Activated CD4-positive, alpha-beta T cell treated with anti-CD3 and anti-CD28 coated beads, Interleukin-2, amount 50 U/mL, for 48 hours (primary cell): ENCODE measurements at places on chromosomes 7 and 10.

DNA sequence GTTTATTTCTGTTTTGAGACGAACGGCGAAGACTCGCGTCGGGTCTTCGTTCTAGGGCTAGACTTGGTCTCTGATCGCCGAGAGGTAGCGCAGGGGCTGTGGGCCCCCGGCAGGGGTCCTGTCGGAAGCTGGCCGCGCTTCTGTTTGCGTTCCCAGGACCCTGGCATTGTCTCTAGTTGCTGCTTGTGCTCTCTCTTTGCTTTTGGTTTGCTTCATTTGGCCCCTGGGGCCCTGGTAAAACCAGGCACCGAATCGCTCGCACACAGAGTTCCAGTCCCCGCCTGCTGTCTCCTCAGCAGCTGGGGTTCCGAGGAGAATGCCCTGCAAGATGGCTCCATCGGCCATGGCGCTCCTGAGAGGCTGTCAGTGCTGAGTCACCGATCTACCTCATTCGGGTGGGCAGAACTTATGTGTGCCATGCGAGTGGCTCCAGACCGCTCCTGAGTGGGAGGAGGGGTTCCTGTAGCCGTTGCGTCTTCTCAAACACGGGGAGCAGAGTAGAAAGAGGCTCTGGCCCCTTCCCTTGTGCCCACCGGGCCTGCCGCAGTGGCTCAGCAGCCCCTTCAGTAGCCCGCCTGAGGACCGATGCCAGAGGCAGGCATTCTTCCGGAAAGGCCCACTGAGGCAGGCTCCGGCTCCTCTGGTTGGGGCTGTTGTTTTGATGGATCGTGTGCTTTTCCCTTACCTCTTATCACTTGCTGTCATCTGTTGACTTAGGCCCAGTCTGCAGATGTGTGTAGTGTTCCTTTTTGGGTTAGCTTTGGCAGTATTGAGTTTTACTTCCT lies 826 bp downstream of the CHPF2 start:
- peak; percentile 82 for DNase-seq

DNA sequence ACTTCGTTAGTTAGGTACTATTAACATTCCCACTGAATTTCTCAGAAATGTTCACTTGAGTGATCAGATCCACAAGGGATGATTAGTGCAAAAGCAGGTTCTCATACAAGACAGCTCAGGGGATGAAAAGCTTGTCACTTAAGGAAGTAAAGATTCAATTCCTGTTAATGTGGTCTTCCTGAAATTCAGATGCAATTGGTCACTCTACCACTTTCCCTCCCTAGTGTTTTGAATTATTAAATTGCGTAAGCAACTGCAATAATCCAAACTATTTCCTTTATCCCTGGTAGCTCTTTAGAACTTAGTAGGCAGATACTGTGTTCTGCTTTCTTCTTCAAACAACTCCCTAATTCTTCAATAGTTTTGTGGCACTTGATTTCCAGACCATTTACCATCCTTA lies 121.4 kb downstream of the MAGI2 start:
- DNase-seq, result no peak

DNA sequence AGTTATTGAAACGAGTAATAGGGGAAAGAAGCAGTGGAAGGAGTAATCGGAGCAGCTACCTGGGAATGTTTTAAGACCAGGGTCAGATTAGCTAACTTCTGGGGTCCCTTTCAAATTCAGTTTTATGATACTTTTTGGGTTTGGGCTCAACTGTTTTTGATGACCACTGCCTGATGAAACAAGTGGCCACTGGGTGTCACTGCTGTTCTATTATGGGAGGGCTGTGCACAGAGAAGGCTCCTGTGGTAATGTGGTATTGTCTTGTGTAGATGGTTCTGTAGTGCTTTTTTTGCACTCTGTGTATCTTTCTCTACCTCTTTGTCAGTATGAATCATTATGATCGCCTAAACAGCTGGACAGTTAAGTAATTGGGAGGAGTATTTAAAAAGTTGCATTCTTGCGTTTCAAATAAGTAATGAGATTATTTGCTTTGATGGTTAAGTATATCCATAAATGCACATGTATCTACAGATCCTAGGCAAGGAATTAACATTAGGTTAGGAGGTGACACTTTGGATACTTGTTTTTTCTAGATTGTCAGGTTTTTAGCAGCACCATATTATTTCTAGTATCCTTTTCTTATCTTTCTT lies 128.4 kb downstream of the ABCA13 start:
- peak; percentile 67 for DNase-seq

GRCh38 chr7:136389933-136390332 lies 412.8 kb upstream of the MTPN start:
- no peak for DNase-seq

DNA sequence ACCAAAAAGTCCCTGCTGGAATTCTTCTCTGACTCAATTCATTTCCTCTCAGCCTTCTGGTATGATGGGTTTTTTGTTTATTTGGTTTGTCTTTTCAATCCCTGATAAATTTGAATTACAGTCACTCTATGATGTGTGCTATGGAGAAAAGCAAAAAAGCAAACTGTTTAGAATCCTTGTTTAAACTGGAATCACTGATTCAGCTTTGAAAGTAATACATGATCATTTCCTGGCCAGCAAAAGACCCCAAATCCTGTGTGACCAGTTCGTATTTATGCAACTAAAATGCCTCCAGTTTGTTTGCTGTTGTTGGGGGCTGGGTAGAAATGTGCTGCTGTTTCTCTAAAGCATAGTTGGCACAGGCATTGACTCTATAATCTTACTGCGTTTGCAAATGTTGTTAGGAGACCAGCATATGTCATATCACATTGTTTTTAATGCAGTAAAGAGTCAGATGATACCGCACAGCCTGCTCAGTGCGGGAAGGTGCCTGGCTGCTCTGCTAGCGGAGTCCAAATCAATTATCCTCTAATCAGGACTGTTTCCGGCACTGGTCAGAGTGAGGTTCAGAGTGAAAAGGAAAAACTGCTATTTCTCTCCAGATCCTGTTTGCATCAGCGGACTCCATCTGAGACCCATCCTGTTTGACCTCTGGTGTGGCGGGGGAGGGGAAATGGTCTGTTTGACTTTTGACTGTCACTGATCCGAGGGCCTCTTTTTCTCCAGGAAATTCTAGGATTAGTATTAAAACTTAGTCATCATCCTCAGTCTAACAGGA lies 40.6 kb upstream of the ADD3 start:
- DNase-seq, result no peak

- no peak for DNase-seq
Observed at GRCh38 chr7:115680921-115681320, 349.6 kb downstream of the TFEC start.

DNA sequence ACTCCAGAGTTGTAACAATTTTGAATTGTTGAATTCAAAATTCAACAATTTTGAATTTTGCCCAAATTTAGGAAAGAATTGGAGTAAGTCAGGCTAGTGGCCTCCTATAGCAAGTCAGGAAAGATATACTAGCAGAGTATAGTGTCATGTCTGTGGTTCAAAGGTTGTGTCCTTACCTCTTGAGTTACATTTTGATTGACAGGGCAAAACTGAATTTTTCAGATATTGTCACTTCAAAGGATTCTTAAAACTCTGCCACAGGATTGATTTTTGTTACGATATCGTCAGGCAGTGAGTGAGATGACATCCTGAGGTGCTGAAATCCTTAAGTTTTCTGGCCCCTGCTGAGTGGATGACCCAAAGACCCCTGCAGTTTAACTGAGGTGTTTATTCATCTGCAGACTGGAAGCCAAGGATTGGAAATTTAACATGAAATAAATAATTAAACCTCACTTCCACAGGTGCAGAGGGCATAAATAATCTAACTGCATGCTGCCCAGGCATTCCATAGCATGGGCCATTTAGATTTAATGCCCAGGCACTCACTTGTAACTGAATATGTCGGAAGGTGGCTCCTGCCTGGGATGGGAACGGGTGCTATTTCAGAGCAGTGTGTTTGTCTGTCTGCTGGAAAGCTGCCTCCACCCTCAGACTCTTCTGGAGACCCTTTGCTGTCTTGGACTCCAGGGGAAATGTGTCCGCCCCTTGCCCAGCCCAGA lies 50.8 kb downstream of the RBM20 start:
- DNase-seq, result no peak

DNA sequence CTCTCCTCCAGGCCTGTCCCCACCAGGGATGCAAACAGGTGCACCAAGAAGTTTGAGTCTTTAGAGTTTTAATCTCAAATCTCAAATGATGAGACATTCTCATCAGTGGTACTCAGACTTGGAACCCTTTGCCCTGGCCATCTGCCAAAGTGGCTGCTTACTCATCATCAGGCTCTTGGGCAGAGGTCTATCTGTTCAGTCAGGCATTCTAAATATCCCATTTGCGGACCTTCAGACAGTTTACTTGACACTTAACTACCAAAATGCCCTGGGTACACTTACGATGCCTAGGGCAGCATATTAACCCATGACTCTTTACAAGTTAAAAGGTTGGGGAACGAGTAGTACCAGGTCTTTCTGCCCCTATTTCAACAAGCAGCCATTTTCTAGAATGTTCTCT lies 61.2 kb upstream of the YAE1 start:
- no peak for DNase-seq

DNA sequence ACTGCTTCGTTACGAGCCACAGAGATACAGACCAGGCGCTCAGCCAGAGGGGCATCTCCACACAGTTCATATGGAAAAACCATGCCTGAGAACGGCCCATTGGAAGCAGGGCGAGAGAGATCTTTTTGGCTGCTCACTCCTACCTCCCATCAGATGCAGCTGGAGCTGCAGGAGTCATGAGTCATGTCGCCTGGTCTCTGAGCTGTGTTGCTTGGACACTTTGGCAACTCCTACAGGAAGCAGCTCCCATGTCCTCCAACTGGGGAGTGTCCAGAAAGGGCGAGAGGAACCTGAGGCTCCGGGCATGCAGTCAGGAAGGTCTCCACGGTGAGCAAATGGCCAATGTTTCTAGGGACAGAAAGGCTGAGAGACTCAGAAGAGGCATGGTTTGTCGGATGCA lies 24.9 kb downstream of the INSIG1 start:
- no peak for DNase-seq

DNA sequence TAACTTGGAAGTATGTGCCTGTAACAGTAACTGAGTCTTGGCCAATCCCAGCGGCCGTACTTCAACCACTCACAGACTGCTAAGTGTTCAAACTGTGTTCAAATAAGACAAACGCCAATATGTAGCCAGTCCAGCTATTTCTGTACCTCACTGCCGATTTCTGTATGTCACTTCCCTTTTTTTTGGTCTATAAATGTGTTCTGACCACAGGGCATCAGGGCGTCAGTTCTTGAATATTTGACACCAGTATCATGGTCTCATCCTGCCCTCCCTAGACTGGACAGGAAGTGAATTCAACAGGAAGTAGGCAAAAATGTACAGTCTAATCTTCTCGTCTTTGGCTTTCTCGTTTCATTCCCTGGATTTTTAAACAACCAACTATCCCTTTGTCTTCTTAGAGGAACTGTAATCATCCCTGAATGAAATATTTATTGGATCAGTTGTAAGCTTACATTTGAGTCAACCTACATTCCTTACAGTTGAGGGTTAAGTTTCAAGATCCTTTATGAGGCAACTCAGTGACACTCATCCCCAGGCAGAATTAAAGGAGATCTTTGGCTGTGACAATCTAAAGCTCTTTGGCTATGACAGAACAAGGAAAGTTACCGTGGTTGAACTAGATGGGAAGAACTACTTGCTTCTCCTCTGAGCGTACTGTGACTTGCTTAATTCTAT lies 232.7 kb downstream of the NSUN6 start:
- DNase-seq, result no peak

- DNase-seq, result no peak
Observed at GRCh38 chr7:77349141-77349540, 67.0 kb downstream of the GSAP start.

- no peak for DNase-seq
Observed at GRCh38 chr10:29993319-29993915, 66.0 kb downstream of the JCAD start.

DNA sequence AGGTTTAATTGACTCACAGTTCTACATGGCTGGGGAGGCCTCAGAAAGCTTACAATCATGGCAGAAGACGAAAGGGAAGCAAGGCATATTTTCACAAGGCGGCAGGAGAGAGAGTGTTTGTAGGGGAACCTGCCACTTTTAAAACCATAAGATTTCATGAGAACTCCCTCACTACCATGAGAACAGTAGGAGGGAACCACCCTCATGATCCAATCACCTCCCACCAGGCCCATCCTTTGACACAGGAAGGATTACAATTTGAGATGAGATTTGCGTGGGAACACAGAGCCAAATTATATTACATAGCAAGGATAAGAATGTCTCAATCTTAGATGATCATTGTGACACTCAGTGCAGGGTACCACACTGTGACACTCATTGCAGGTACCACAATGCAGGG lies 44.2 kb downstream of the MRPL32 start:
- DNase-seq, result no peak

DNA sequence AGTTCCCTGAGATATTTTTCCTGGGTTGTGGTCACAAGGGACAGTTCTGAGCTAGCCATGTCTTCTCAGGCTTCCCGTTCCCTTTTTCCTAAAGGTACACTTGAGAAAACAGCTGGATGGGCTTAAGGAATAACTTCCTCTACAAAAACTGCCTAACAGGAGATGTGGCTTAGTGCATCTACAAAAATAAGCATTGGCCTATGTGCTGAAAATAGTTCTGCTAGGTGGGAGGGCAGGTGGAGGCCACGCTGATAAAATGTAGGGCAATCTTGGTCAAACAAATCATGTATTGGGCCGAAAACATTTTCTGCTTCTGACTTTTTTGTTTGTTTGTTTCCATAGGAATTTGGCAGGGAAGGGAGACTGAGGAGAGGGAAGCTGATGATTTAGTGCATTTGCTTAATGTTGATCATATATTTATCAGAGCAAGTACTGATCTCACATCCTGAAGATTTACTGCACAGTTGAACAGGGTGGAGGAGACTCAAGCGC lies 409.4 kb upstream of the FZD8 start:
- no peak for DNase-seq

- DNase-seq, result no peak
Observed at GRCh38 chr10:98638920-98639319, 192.2 kb upstream of the HPS1 start.

- no peak for DNase-seq
Observed at GRCh38 chr10:4617589-4617988, 208.4 kb upstream of the AKR1E2 start.

DNA sequence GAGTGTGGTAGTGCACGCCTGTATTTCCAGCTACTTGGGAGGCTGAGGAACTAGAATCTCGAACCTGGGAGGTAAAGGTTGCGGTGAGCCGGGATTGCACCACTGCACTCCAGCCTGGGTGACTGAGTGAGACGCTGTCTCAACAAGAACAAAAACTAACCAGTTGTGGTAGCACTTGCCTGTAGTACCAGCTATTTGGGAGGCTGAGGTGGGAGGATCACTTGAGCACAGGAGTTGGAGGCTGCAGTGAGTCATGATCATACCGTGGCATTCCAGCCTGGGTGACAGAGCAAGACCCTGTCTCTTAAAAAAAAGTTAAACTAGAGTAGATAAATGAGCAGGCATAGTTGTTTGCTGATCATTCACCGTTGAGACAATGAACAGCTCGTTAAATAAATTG lies 48.9 kb downstream of the CUX1 start:
- DNase-seq, result no peak

DNA sequence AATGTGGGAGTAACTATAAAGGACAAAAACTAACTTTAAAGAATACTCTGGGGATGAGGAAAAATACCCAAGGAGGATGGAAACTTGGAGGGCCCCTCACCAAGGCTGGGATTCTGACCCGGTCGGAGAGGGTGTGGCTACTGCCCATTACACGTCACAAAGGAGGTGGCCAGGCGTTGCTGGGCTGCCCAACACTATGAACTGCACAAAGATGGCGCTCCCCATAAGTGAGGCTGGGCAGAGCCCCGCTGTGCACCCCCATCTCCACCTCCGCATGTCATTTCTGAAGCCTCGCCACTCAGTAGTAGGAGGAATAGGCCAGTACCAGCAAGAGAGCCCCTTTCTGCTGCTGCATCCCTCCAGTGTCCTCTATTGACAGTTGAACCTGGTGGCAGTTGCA lies 290.1 kb upstream of the ZNF32 start:
- no peak for DNase-seq

GRCh38 chr10:97854743-97855142 lies 5.1 kb downstream of the GOLGA7B start:
- no peak for DNase-seq
